Stimulated activated CD8-positive, alpha-beta memory T cell treated with anti-CD3 and anti-CD28 coated beads, Interleukin-4, amount 100 ng/mL, for 4 hours (primary cell): ENCODE measurements at places on chromosomes 6 and 20.

DNA sequence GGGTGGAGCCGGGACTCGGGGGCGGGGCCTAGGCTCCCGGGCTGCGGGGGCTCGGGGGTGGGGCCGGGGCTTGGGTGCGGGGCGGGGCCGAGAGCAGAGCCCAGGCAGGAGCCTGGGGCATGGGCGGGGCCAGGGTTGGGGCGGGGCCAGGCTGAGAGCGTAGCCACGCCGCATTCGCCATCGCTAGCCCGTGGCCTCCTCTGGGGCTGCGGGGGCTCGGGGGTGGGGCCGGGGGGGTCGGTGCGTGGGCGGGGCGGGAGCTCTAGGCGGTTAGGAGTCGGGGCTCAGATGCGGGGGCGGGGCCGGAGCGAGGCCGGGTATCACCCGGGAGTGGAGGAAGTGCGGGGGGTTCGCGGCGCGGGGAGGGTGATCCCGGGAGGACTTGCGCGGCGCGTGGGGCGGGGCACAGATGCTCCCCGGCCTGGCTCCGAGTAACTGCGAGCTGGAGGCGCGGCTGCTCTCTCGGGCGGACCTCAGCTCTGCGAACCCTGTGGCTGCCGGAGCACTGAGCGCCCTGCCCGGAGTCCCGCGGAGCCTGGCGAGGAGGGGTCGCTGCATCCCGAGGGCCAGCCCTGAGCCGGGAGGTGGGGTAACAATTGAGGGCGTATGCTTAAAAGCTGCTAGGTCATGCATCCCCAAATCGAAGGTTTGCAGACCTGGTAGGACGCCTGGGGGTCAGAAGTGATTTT is 434 bp upstream of the ECI2 start:
- peak; percentile 88 for DNase-seq

DNA sequence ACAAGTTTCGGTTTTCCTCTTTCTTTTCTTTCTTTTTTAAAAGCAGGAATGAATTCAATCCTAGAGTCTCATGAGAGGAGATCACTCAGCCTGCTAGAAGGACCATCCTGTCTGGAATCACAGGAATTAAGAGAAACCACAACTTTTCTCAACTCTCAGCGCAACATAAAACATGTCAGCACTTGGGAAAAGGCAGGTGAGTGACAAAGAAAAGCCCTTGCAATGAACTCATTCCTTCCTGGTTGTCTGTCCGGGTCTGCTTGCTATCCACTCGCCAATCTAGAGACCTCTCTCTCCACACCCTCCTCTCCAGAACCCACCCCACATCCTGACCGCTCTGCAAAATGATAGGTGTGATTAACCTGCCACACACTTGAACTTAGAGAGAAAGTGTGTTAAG is 253.8 kb downstream of the LY86 start:
- DNase-seq: no peak

- no peak for DNase-seq
Observed at GRCh38 chr6:160135907-160136655, 14.5 kb downstream of the SLC22A1 start.

DNA sequence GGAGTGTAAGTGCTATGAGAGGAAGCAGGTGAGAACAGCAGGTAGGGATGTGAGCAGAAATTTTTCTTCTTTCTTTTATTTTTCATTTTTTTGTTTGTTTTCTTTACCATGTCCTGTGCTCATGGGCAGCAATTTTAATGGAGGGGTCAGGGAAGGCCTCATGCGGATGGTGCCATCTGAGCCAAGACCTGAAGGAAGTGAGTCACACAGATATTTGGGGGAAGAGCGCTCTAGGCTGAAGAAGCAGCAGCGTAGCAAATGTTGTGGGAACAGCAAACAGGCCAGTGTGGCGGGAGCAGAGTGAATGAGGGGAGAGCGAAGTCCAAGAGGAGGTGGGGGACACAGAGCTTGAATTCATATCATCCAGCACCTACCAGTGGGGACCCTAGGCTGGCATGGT is 12.7 kb downstream of the SPDEF start:
- DNase-seq: no peak

GRCh38 chr6:123803504-123804013 is at the start of gene NKAIN2:
Gene NKAIN2, plus strand, starts transcription at chr6:123803865.
- no peak for DNase-seq

GRCh38 chr6:102553214-102553613 is 1159.7 kb downstream of the GRIK2 start:
- no peak for DNase-seq

- no peak for DNase-seq
Observed at GRCh38 chr6:1923449-1923848, 313.7 kb downstream of the FOXC1 start.

- DNase-seq: no peak
Observed at GRCh38 chr6:2781685-2782355, 16.6 kb downstream of the WRNIP1 start.

- no peak for DNase-seq
Observed at GRCh38 chr20:41671143-41671542, 53.0 kb upstream of the CHD6 start.

DNA sequence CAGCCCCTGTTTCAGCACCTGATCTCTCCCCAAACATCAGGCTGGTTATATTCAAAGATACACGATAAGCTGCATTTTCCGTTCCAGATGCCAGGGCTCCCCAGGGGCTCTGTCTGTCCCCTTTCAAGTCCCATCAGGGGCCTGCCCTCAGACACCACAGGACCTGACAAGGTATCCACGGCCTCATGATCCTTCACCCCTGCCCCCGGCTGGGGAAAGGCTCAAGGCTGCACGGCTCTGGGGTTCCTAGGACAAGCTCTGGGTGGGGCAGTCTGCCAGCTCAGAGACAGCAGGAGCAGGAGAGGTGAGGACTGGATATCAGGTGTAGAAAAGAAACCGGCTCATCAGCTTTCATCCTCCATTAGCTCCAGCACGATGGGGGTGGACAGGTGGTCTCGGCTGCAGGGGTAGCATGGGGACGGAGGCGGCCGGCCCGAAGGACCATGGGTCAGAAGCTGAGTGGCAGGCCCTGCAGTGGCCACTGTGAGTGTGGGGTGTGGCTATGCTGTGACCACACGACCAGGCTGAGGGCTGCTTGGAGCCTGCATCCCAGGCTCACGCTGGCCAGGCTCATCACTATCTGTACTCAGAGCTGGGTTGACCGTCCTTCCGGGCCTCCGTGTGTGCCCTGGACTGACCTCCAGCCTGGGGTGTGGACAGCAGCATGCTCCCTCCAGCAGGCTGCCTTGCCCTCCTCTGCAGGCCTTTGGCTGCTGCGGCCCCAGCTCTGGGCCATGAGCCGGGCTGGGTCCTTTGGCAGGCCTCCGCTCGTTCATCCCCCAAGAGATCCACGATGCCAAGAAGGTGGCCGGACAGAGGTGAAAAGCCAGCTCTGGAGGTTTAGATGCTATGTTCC is 386.2 kb downstream of the THBS2 start:
- no peak for DNase-seq

DNA sequence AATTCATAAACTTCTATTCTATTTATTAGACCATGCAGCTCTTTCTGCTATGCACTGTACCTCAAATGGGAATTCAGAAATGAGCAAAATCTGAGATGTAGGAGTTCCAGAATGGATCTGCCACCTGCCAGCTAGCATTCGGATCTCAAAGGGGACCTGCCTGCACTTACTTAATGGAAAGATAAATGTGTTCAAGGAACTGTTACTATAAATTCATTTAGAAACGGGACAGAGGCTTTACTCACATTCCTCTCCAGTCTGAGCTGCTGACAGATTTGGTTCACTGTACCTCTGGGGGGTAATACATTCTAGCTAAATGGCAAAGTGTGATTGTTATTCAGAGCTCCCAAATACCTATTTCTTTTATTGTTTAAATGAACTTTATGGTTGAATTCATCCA is 384.1 kb downstream of the GRIK2 start:
- no peak for DNase-seq

DNA sequence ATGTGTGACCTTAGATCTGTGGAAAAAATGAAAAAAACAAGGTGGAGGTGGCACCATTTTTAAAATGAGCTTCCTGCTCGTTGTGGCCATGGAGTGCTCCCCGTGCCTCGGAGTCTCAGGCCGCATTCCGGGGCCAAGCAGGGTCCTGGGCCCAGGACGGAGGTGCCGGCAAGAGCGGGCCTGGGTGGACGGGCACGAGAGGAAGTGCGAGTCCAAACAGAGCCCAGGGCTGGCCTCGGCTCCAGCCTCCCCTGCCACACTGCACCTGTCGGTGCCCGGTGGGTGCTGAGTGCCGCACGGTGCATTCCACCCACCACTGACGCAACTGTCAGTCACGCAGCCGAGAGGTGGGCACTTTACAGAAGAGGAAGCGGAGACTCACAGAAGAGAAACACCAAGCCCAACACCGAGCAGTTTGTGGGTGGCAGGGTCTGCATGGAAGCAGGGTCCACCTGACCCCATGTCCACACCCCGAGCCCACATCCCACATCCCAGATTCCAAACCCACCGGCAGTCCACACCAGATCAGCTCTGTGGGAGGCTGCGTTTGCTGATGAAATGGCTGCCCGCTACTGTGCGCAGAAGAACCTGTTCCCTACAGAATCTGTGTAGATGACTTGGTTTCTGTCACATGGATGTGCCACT is 97.7 kb downstream of the PSMB1 start:
- no peak for DNase-seq

- DNase-seq: no peak
Observed at GRCh38 chr6:46010771-46011170, 4.9 kb downstream of the CLIC5 start.

DNA sequence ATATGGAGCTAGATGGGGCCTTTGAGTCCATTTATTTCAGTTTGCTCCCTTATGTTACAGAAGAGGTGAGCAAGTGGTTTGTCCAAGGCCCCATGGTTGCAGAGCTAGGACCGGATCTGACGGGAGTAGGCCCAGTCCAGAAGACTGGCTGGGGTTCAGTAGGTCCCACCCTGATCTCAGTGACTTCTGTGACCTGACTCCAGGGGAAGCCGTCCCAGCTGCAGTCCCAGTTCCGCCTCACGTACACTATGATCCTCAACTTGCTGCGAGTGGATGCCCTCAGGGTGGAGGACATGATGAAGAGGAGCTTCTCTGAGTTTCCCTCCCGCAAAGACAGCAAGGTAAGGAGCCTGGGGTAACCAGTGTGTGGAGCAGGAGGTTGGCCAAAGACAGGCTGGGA is 5.4 kb downstream of the DXO start:
- no peak for DNase-seq

DNA sequence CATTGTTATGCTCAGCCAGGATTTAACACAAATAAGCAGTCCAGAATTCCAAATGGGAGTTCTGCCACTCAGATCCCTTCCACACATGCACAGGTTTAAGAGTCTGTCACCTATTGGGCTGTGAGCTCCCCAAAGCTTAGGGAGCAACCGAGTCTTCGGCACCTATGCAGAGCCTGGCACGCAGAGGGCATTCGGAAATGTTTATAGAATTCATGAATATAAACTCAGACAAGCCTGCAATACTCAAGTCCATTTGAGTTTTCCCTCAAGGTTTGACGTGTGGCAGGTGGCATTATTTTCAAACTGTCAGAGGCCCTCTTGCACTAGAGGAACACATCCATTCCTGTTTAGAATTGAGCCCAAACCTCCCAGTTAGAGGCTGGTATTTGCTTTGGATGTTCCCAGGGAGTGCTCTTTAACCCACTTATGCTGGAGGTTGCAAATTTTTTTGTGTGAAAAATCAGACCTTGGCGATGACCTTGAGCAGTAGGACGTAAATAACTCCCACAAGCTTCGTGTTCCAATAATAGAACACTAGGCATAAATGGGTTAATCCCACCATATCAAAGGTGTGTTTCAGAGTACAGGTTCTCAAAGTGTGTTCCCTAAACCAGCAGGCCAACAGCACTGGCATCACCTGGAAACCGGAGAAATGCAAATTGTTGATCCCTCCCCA is 28.1 kb downstream of the MAP1LC3A start:
- no peak for DNase-seq

DNA sequence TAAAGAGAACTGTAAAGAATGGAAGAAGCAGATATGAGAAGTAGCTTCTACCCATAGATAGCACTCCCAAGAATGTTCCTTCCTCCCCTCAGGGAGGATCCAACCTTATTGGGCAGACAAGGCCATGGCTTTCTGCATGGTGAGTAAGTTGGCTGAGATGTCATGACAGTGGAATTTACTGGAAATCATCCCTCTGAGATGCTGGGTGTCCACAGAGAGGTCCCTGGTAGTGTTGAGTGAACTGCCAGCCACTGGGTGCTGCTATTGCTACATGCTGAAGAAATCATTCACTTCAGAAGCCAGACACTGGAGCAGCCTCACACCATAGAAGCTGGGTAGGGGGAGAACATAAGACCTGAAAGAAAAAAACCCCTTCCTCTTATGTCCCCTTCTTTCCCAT is 46.4 kb upstream of the FERMT1 start:
- DNase-seq: no peak

DNA sequence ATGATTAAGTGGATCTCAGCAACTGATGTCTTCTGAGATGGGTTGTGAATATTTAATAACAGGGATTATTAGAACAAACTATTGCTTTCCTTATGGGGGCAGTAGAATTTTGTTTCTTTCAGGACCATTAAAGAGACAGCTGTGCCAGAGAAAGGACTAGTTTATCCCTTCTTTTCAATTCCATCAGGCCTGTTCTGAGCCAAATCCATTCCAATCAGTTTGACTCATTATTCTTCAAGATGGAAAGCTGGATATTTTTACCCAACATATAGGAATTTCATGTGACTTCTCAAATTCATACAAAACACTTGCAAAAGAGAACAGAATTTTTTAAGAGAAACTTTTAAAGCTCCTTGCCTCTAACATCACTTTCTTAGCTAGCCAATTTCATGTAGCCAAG is 722.0 kb upstream of the FLRT3 start:
- DNase-seq: no peak

DNA sequence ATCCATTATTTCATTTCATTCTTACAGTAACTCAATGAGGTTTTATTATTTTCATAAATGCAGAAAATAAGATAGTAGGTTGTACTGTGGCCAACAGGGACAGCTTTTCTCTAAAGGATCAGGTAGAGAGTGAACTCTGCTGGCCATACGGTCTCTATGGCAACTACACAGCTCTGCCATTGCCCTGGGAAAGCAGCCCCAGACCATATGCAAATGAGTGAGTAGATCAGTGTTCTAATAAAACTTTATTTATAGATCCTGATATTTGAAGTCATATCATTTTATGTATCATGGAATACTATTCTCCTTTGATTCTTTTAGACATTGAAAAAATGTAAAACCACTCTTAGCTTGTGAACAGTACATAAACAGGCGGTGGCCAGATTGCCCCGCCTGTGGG is 192.5 kb upstream of the RREB1 start:
- no peak for DNase-seq

DNA sequence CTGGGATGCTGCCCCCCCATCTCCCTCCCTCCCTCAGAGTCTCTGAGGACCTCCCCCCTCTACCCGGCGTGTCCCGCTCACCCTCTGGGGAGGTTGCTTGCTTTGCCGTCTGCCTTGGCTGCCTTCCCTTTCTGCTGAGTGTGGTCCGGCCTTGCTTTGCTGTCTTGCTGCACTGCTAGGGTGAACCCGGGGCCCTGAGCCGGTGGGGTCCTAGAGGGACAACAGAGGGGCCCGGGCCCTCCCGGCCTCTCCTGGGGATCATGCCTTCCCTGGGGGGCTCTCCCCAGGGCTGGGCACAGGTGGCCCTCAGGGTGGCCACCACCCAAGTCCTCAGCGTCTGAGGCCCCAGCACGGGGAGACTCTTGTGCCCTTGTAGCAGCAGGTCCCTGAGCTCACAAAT is 19.3 kb downstream of the SLCO4A1 start:
- DNase-seq: no peak
